HFFc6 (cell line): ENCODE measurements at places on chromosomes 3 and 15. TPM values are rescaled to one million over a fixed set of nuclear protein-coding genes. Genes with fewer than 3 reads are reported as not detected.

DNA sequence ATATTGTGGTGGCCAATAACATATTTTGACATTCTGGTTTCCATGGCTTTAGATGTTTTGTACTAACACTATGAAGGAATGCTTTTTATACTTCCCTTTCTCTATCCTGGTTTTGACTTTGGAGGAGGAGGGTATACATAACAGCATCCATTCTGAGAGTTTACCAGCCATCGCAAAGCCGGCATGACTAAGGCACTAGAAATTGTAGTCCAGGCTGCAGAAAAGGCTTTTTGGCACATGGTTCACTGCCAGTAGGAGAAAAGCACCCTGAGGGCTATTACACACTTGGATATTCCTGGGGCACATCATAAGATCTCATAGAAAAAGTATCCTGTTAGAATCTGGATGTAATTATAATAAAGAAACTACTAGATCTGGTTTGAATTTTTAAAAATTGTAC, 101.8 kb downstream of the STT3B start:
- peak overlapping the region; percentile 91 for H3K27ac ChIP-seq
- peak; percentile 95 for DNase-seq
- H3K4me1 ChIP-seq, result peaks cover 38% of the 10 kb centered on the region
- peak overlapping the region; percentile 72 for H3K4me3 ChIP-seq
- no peaks in the 10 kb centered on the region for H3K27me3 ChIP-seq
- peaks cover 18% of the 10 kb centered on the region for H3K36me3 ChIP-seq

- peak overlapping the region; percentile 100 for H3K4me3 ChIP-seq
- DNase-seq, result peak; percentile 17
- H3K27ac ChIP-seq, result peak overlapping the region; percentile 100
- peaks cover 40% of the 10 kb centered on the region for H3K4me1 ChIP-seq
Observed at GRCh38 chr3:142445816-142446254, 2.0 kb downstream of the XRN1 start.

ZNF860 gene
- total RNA-seq, result 0.17 to 0.39 TPM (median 0.33 TPM) in 3 replicates

KBTBD12 gene
- not detected in 2 replicates for total RNA-seq
